ENCODE measurements at places on chromosomes 1 and 21. TPM values are rescaled to one million over a fixed set of nuclear protein-coding genes. Genes with fewer than 3 reads are reported as not detected.

FAM177B gene
- total RNA-seq = not detected

MSH4 gene
- 0.14 TPM for total RNA-seq

TNN gene
- not detected for total RNA-seq

NFASC gene
- 0.20 TPM for total RNA-seq

ASTN1 gene
- total RNA-seq = not detected

TSTD1 gene
- 50.3 TPM for total RNA-seq

SYPL2 gene
- not detected for total RNA-seq

FCMR gene
- total RNA-seq = 52.1 TPM

ADAM30 gene
- not detected for total RNA-seq

CFHR4 gene
- total RNA-seq = not detected

FOXD2 gene
- 0.19 TPM for total RNA-seq

DNA sequence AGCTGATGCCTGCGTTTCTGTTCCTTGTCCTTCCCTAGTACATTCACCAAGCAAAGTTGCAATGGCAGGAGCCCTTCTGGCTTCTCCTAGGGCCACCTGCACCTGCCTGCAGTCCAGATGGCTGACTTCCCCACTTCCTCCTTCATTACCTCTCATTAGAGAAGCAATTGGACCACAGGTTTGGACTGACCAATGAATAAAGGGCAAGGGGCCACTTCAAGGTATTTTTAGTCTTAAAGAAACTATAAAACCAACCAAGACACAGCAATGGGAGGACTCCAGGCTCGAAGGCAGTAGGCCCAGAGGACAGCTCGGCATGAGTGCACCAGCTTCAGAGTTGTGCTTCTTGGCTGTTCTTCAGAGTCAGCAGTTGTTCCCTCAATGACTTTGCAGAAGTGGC, 60.8 kb upstream of the ROR1 start:
- no peak overlapping the region for H3K27ac ChIP-seq
- H3K4me3 ChIP-seq = no peak overlapping the region
- no peaks in the 10 kb centered on the region for H3K4me1 ChIP-seq
- no peak for DNase-seq
- H3K36me3 ChIP-seq = no peaks in the 10 kb centered on the region

DNA sequence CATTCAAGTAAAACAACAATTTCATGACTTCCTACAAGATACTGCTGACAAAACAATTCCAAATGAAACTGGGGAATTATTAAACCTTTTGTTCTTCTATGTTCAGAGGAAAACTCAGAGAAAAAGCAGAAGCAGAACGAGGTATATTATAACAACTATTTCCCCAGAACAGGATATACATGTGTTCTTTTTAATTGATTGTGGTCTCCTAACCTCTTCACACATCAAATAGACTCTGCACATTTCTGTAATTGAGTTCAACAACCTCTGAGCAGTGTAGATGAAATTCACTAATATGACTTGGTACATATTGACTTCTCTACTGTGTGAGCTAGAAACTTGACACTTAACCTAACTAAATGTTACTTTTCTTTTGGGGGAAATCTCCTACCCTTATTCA, 584.2 kb downstream of the NEGR1 start:
- H3K4me1 ChIP-seq = no peaks in the 10 kb centered on the region
- DNase-seq = no peak
- H3K36me3 ChIP-seq = no peaks in the 10 kb centered on the region
- no peak overlapping the region for H3K4me3 ChIP-seq
- H3K27ac ChIP-seq = no peak overlapping the region

DNA sequence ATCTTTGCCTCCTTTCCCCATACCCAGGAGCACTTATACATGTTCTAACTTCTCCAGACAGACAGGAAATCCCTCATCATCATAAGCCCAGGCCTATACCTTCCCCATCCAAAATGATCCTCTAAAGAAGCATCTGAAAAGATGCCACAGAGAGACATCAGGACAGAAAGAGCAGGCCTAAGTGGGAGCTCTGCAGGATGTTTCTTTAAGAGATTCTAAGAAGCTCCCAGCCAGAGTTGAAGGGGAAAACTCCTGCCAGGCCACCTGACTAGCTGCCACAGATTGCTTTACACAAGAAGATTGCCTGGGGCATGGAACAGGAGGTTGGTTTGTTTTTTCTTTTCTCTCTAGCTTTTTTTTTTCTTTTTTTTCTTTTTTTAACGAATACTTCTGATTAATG, 275.8 kb downstream of the VAV3 start:
- no peak overlapping the region for H3K4me3 ChIP-seq
- H3K4me1 ChIP-seq = no peaks in the 10 kb centered on the region
- DNase-seq = no peak
- no peak overlapping the region for H3K27ac ChIP-seq
- no peaks in the 10 kb centered on the region for H3K27me3 ChIP-seq

- H3K4me3 ChIP-seq = no peak overlapping the region
- no peak overlapping the region for H3K27ac ChIP-seq
- peaks cover 13% of the 10 kb centered on the region for H3K4me1 ChIP-seq
These were observed 8.7 kb downstream of the RNF220 start for GRCh38 chr1:44413740-44414139.

- H3K4me3 ChIP-seq = no peak overlapping the region
- peak; percentile 72 for DNase-seq
These were observed 98.8 kb downstream of the RABGAP1L start for GRCh38 chr1:174258148-174258550.

- H3K27me3 ChIP-seq = no peaks in the 10 kb centered on the region
- no peaks in the 10 kb centered on the region for H3K36me3 ChIP-seq
These were observed 999.4 kb downstream of the KCNT2 start for GRCh38 chr1:195608883-195609282.

DNA sequence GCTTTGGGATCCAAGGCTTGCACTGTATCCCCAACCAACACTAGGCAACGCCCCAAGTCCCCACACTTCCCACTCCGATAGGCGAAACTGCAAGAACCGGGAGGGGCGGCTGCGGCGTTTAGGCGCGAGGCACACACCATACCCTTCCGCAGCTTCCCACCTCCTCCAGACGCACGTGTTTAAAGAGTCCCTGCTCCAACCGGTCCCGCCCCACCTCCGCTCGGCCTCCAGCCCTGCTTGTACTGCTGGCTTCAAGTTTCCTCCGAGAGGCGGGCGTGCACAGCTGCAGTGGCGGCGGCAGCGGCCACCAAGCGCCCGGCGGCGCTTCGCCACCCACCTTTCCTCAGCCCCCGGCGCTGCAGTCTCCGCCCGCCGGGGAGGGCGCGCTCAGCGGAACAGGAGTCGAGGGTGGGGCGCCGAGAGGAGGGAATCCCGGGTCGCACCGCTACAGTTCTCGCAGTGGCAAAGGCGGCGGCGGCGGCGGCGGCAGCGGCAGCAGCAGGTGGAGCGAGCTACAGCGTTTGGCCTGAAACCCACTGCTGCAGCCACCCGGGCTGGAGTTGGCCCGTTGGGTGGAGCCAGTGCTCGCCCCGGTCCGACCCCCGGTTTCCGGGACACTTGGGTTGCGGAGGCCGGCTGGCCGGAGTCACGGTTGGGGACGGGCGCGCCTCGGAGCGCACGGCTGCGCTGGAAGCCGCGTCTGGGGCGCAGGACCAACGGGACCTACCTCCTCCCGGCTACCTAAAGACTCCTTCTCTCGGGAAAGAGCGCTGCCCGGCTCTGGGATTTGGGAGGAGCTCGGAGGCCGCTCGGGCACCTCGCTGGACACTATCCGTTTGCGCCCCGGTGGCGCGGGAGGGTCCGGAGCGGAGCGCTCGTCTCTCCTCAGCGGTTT, at the start of gene CNIH3:
TSS of gene CNIH3 (plus strand) at position 457 of the 895 bp plus-strand sequence. CDS start 858 bp downstream, outside the sequence.
- no peaks in the 10 kb centered on the region for H3K36me3 ChIP-seq
- DNase-seq = peak; percentile 18
- peak within 1 kb of the TSS; percentile 52 for H3K4me3 ChIP-seq
- H3K27ac ChIP-seq = no peak within 1 kb of the TSS

DNA sequence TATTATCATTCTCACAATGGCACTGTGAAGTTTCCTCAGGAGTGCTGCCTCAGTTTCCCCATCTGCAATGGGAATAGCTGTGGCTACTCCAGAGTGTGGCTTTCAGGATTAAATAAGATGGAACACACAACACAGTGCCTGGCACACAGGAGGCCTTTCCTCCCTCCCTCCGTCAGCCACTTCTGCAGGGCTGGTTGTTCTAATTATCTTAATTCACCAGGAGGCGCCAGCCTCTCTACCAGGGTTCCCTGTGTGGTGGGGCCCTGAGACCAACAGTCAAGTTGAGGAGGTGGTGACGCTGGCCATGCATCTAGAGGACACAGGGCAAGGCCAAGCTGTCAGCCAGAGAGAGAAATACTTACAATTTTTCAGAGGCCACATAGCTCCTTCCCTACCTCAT, 6.3 kb upstream of the FOXO6 start:
- no peak overlapping the region for H3K4me3 ChIP-seq
- H3K27ac ChIP-seq = no peak overlapping the region
- peaks cover 15% of the 10 kb centered on the region for H3K27me3 ChIP-seq
- H3K36me3 ChIP-seq = no peaks in the 10 kb centered on the region
- peaks cover 6% of the 10 kb centered on the region for H3K4me1 ChIP-seq

GRCh38 chr1:18230840-18231239, 123.2 kb downstream of the IGSF21 start:
- no peaks in the 10 kb centered on the region for H3K36me3 ChIP-seq
- H3K27me3 ChIP-seq = peaks cover 13% of the 10 kb centered on the region
- H3K4me3 ChIP-seq = no peak overlapping the region
- no peak overlapping the region for H3K27ac ChIP-seq
- no peaks in the 10 kb centered on the region for H3K4me1 ChIP-seq

DNA sequence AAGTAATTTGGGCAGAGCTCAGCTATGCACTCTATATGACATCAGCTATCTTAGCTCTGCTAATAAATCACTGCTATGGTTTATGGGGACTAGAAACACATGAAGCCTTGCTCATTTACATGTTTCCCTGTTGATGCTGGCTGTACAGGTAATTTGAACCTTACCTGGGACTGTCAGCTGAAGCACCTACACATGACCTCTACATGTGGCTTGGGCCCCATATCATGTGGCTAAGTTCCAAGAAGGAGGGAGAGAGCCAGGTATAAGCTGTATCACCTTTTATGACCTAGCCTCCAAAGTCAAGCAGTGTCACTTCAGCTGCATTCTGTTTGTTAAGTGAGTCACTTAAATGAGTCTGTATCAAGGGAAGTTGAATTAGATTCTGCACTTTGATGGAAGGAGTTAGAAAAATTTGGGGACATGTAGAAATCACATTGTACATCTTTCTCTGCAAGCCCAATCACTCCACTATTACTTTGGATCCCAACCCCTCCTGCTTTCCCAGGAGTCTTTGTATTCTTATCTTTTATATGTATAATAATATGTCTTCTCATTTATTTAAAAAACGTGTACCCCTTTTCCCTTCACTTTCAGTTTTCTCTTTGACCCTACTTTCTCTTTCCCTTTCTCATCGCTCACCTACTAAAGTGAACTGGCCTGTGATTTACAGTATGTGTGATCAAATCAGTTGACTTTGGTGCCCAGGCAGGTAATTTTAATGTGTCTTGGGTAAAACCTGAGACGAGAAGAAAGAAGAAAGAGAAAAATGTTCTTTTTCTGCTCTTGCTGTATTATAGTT, 53.4 kb upstream of the PRKACB start:
- H3K4me3 ChIP-seq = peak overlapping the region; percentile 58
- peak overlapping the region; percentile 3 for H3K27ac ChIP-seq
- DNase-seq = peak; percentile 10
- peaks cover 33% of the 10 kb centered on the region for H3K4me1 ChIP-seq
- H3K27me3 ChIP-seq = no peaks in the 10 kb centered on the region

DNA sequence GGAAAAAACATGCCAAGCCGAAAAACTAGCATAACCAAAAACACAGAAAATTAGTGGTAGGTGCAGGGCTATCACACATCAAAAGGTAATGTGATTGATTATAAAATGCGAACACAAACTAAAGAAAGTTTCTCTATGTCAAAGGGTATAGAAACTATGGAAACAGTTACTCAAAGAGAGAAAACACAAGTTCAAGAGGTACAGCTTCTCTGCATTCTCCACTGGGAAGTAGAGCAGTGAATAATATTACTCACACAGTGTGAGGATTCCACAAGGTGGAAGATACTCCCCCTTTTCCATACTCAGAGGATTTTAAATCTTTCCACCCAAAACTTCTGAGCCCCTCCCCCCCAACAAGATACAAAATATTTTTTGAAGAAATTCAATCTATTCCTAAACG, 18.6 kb downstream of the AKT3 start:
- H3K36me3 ChIP-seq = peaks cover 25% of the 10 kb centered on the region
- peaks cover 35% of the 10 kb centered on the region for H3K4me1 ChIP-seq
- no peak for DNase-seq
- H3K27ac ChIP-seq = no peak overlapping the region

- H3K27ac ChIP-seq = no peak overlapping the region
- peaks cover 11% of the 10 kb centered on the region for H3K36me3 ChIP-seq
These were observed 39.4 kb downstream of the RCSD1 start for GRCh38 chr1:167669209-167670124.

DNA sequence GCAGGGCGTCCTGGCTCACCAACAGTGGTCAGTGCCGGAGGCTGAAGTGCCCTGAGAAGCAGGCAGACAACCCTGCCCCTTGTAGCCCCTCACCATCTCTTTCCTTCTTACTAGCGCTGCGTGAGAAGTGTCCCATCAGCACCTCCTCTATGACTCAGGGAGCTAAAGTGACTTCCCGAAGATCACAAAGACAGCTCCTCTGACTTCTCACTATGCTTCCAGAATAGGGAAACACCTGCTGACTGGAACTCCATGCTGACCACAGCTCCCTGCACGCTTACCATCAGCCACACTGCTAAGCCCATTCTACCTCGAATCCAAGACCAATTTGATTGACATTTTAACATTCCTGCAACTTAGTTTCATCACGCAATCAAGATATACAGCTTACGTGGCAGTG, 92.8 kb downstream of the JAK1 start:
- no peaks in the 10 kb centered on the region for H3K27me3 ChIP-seq
- H3K4me1 ChIP-seq = peaks cover 36% of the 10 kb centered on the region
- no peak overlapping the region for H3K4me3 ChIP-seq
- peaks cover 54% of the 10 kb centered on the region for H3K36me3 ChIP-seq
- H3K27ac ChIP-seq = no peak overlapping the region
- DNase-seq = no peak

- no peaks in the 10 kb centered on the region for H3K36me3 ChIP-seq
- H3K4me3 ChIP-seq = no peak overlapping the region
- H3K4me1 ChIP-seq = peaks cover 46% of the 10 kb centered on the region
These were observed 228.2 kb upstream of the IRF2BP2 start for GRCh38 chr1:234838182-234838581.

- no peak for DNase-seq
- no peaks in the 10 kb centered on the region for H3K27me3 ChIP-seq
- no peak overlapping the region for H3K4me3 ChIP-seq
- no peak overlapping the region for H3K27ac ChIP-seq
- H3K4me1 ChIP-seq = peaks cover 9% of the 10 kb centered on the region
These were observed 19.3 kb upstream of the AQP10 start for GRCh38 chr1:154301582-154301981.

DNA sequence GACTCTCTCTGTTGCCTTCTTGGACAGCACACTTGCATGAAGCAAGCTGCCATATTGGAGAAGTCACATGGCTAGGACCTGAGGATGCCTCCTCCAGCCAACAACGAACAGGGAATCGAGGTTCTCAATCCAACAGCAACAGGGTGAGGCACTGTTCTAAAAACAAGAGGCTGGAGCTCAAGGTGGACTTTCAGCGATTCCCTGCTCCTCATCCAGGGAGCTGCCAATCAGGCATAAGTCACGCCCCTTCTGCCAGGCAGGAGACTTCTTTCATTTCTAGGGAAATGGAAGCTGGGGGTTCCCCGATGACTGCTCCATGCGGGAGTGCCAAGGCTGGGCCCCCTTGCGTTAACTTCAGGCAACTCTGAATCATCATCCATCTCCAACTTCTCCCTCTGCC, 22.7 kb upstream of the IFNAR1 start:
- H3K36me3 ChIP-seq = no peaks in the 10 kb centered on the region
- no peak overlapping the region for H3K27ac ChIP-seq
- no peaks in the 10 kb centered on the region for H3K27me3 ChIP-seq
- DNase-seq = no peak

All from activated naive CD4-positive, alpha-beta T cell treated with anti-CD3 and anti-CD28 coated beads for 36 hours (primary cell).